ENCODE measurements at places on chromosomes 3 and 15.

GRCh38 chr3:16937326-16937845 lies 52.6 kb downstream of the PLCL2 start:
- DNase-seq, result no peak

DNA sequence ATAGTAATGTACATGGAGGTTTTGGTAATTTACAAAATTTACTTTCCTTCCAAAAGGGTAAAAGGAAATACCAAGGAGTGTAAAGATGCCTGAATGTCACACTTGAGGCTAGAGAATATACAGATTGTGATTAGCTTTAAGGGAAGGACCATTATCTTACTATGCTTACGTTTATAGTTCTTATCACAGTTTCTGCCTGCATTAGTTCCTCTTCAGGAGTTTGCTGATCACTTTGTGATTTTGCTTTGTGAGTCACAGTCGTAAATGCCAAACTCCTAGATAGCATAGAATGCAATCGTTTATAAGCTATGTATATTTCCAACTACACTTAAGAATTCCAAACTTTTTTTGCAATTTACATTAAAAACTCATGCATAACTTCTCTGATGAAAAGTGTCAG lies 1034.6 kb downstream of the DIPK2A start:
- DNase-seq, result no peak

DNA sequence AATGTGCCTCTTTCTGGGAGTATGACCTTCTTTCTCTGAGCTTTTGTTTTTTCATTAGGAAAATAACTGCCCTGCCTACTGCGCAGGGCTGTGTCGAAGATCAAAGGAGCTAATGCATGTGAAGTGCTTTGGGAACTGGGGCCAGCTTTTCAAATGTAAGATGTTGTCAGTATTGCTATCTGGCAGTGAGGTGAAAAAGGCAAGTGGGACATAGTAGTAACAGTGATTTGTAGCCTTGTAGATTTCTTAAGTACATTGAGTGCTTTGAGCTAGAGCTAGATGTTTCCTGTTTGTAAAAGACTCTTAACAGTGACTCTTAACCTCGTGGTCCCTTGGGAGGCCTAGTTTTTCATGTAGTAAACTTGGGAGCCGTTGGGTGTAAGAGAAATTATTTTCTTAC lies 126.5 kb downstream of the ECT2 start:
- DNase-seq, result no peak

DNA sequence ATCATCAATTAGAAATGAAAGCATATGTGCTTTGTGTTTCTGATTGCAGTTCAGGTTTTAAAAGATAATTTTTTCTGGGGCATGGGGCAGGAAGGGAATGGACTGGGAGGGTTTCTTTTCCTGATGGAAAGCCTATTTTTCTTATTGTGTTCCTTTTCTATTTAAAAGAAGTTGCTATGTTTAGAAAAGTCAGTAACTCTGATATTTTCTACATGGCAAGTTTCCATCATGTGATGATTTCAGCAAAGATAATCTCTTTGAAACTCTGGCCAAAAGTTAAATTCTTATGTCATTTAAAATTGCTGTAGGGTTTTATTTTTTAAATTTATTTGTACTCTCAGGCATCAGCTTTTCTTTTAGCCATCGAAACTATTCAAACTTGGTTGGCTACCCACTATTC lies 601.2 kb downstream of the FOXP1 start:
- DNase-seq, result peak; percentile 62

DNA sequence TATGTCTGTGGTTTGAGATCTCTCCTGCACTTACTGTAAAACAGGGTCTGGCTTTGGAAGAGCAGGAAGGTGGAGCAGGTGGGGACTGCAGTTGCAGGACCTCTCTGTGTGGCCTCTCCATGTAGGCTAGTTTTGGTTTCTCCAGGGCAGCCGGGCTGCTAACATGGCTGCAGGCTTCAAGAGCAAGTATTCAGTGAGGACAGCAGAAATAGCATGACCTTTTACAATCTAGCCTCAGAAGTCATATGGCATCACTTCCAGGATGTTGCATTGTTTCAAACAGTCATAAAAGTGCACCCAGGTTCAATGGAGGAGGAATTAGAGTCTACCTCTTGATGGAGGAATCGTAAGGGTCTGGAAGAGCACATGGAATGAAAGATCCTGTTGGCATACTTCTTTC lies 728.7 kb downstream of the NTRK3 start:
- no peak for DNase-seq

- DNase-seq, result no peak
Observed at GRCh38 chr3:197720694-197721093, 16.0 kb downstream of the RUBCN start.

DNA sequence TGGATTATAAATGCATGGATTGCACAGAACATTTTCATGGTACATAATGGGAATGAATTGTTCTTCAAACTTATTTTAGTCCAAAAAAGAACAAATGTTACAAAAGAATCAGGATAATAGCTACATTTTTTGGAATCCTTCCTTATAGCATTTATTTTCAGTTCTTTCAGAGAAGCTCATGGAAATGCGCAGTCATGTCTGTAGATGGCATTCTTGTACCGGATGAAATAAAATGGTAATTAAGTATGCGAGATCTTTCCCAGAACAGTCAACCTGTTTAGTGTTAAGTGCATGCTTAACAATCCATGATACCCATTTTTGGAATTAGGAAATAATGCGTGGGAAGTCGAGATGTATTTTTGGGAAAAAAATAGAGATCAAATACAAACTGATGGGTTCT lies 38.2 kb upstream of the GOLGA8B start:
- DNase-seq, result peak; percentile 68

DNA sequence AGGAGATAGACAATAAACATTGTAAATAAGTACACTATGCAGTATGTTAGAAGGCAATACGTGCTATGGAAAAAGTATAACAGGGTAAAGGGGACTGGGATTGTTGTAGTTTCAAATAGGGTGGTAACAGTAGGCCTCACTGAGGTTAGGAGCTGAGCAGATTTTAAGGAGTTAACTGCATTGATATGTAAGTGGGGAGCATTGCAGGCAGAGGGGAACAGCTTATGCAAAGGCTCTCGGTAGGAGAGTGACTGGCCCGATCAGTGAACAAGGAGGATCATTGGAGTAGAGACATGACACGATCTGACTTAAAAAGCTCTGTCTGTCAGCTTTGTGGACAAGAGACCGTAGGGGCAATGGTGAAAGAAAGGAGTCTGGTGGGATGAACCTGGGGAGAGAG lies 46.8 kb downstream of the PCCB start:
- no peak for DNase-seq

DNA sequence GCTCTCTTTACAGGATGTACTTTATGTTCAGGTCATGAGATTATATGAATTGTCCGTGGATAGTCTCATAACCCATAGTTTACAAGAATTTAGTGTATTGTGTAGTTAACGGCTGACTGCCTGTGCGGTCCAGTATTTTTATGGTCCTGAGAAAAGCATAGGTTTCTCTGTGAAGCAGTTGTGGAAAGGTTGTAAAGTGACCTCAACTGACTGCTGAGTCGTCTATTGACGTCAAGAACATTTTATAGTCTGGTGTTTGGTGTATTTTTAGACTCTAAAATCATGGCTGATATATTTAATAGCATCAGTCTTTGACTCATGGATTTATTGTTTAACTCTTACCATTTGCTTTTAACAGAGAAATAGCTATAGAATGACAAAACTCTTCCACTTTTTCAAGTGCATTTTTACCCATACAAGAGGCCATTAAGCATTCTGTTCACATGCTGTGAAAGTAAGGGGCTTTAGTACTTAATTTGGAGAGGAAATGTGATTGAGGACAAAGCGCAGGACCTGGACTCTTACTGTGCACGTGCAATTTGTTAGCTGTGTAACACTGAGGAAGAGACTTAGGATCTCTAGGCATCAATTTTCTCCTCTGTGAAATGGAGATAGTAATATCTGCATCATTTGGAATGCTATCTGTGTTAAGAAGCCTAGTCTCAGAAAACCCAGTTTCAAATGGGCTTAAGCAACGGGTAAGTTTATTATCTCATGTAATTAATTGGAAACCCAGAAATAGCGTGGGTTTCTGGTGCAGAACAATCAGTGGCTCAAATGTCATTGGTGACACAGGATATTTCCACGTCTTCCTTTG lies 240.8 kb downstream of the NFKBIZ start:
- DNase-seq, result peak; percentile 36

DNA sequence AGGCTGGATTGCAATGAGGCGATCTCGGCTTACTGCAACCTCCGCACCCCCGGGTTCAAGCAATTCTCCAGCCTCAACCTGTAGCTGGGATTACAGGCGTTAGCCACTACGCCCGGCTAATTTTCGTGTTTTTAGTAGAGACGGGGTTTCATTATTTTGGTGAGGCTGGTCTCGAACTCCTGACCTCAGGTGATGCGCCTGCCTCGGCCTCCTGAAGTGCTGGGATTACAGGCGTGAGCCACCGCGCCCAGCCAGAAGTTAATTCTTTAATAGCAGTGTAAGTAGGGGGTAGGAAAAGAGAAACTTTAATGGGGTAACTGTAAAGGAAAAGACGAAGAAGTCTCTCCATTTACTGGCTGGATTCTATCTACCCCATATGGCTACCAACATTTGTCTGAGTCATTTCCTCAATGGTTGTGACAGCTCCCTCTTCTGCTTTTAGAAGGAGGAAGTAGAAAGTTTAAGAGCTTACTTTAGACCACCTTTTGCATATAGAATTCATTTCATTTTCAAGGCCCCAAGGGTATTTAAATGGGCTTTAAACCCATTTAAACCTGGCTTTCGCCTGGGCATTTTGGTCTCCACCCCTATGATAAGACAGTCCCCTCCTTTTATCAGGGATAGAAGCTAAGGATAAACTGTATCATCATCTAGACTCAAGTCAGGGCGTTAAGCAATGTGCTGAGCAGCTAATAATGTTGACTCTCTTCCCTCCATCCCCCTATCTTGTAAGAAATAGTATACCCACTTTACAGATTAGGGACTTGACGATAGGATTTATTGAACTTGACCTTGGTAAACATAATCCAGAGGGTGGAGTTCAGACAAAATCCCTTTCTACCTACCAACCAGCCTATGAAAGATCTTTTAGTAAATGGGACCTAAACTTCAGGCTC lies 1.1 kb upstream of the CDV3 start:
- DNase-seq, result no peak

GRCh38 chr15:36953346-36953745 lies 147.0 kb downstream of the MEIS2 start:
- DNase-seq, result no peak

- peak; percentile 62 for DNase-seq
Observed at GRCh38 chr3:101292027-101292426, 28.3 kb downstream of the IMPG2 start.

GRCh38 chr3:129228891-129229585 lies 20.4 kb upstream of the COPG1 start:
- DNase-seq, result peak; percentile 55

DNA sequence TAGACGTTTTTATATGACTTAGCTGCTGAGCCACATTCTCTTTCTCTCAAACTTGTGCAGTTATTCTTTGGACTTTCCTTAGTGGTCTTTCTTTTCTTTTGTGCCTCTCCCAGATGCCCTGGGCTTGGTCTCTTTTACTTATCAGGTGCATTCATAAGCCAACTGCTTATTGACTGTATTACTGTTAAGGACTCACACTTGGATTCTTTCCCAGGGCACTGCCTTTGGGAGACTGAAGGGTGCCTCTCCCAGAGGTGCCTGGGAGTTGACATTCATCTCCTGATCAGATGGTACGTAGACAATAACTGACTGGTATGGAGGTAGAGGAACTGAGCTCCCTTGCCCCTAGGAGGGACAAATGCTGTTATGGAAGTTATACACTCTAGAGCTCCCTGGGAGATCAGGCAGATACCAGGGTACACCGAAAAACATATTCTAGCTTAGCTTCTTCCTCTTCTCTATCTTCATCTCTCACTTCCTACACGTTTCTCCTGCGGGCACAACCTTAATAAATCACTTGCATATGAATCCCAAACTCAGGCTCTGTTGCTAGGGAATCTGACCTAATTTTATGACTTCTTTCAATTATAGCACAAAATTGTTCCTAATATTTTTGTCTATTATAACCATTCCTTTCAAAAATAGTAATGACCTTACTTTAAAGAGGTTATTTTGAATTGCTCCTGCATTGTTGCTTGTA lies 24.7 kb downstream of the PARP15 start:
- no peak for DNase-seq

DNA sequence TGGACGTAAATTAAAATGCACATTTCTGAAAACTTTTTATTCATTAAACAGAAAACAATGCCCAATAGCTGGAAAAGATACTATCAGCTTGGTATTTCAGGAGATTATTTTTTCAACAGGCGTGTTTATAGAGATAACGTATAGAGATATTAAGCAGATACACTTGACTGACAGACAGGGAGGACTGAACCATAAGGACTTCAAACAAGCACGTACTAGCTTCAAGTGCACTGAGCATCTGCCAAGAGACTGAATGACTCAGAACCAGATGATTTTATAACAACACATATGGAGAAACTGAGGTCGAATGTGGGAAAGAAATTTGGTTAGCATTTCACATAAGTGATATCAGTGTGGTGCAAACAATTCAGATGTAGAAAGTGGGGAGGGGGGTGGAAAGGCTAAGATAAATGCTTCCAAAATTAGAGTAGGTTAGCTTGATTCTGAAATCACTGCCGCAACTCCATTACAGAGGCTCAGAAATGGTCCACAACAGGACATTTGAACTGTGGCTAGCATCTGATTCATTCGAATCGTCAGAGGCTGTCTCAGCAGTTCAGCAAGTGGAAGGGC lies 103.5 kb downstream of the SEMA6D start:
- peak; percentile 61 for DNase-seq

DNA sequence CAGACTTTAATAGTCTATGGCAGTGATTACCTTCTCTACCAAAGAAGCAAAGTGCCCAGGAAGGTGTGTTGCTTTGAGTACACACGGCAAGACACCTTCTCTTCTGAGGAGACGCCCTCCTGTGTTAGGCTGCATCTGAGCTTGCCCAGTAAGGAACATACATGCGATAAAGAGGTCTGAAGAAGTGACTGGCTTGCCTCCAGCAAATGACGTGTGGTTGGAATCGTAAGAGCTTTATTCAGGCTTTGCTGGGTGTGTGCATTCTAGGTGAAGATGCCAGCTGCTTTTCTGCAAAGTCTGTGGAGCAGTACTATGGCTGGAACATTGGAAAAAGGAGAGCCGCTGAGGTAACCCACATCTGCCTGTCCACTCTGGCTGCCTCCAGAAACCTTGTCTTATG lies 22.4 kb downstream of the MAP6D1 start:
- no peak for DNase-seq

DNA sequence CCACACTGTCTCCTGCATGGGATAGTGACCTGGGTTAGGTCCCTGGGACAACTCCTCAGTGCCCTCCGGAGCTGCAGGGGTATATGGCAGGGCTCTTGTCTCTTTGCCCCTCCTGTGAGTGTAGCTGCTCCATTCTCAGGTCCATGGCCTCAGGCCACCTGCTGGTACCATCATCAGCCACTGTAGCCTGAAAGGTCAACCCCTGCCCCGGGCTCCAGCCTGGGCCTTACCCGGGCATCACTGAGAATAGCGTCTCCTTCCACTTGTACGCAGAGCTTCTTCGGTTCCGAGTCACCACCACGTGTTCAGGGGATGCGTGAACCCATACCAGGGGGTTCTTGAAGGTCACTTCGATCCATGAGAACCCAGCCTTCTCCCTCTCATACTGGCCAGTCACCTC lies 13.8 kb downstream of the ITIH4 start:
- no peak for DNase-seq
